ENCODE measurements at places on chromosomes 11 and 22. TPM values are rescaled to one million over a fixed set of nuclear protein-coding genes. Genes with fewer than 3 reads are reported as not detected.

The DDX17 gene
- 492 TPM for total RNA-seq

The TST gene
- 39.0 TPM for total RNA-seq

GRCh38 chr11:70155386-70155785 is 47.7 kb upstream of the FADD start:
- no peak for DNase-seq

DNA sequence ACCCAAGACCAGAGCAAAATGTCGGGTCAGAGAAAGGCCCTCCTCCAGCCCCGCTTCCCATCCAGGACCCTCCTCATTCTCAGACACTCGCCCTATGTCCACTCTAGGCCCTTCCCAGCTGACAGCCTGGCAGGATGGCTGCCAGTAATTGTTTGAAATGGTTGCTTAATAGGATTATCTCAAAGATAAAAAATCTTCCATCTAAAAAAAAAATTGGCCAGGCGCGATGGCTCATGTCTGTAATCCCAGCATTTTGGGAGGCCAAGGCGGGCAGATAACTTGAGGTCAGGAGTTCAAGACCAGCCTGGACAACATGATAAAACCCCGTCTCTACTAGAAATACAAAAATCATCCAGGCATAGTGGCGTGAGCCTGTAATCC is 32.4 kb downstream of the SCGB1A1 start:
- no peak for DNase-seq

DNA sequence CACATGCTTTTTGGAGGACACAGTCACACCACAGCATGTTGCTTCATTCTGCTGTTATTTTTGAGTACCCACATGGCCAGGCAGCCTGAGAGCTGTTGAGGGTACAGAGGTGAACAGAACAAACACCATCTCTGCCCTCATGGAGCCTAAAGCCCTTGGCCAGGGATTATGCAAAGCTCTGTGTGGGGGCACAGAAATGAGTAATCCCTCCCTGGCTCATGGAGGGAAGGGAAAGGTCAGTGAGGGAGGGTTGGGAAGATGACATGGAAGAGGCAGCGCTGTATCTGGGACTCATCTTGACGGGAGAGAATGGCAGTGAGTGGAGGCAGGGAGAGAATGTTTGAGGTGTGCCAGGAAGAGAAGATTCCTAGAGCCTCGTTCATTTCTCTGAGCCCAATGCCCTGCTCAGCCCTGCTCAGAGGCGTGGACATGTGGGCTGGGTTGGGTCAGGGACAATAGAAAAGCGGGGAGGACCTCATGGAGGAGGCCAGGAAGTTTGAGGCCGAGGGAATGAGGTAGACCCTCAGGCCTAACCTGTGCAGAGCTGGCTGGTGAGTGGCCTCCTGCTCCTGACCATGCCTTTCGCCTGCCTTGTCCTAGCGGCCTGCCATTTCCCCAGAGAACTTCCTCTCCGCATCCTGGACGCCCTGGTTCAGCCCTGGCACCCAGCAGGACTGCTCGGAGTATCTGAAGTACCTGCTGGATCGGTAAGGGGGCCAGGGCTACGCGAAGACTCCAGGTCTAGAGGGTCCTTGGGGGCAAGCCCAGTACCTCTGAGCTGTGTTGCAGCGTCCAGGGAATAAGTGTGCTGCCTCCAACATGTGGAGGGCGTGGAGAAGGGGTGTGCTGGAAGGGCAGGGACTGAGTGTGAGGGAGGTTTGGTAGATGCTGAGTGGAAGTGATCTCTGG is 19.8 kb downstream of the USP35 start:
- DNase-seq: no peak

DNA sequence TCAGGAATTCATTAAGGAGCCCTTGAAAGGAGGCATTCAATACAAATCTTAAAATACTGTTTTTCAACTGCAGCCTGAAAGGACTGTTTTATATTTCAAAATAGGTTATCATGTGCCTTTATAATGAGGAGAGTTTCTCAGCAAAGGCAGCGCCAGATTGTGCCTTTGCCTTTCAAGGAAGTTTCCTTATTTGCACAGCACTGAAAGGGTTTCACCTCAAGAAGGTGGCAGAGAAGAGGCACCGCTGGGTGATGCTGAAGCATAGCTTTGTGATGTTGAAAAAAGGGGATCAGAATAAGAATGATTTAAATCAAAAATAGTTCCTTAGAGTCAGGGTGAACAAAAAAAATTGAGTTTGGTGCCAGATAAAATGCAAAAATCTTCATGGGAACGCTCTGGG is 601.0 kb upstream of the KIRREL3 start:
- no peak for DNase-seq

GRCh38 chr22:37632174-37633088 is 7.0 kb upstream of the SH3BP1 start:
- no peak for DNase-seq

DNA sequence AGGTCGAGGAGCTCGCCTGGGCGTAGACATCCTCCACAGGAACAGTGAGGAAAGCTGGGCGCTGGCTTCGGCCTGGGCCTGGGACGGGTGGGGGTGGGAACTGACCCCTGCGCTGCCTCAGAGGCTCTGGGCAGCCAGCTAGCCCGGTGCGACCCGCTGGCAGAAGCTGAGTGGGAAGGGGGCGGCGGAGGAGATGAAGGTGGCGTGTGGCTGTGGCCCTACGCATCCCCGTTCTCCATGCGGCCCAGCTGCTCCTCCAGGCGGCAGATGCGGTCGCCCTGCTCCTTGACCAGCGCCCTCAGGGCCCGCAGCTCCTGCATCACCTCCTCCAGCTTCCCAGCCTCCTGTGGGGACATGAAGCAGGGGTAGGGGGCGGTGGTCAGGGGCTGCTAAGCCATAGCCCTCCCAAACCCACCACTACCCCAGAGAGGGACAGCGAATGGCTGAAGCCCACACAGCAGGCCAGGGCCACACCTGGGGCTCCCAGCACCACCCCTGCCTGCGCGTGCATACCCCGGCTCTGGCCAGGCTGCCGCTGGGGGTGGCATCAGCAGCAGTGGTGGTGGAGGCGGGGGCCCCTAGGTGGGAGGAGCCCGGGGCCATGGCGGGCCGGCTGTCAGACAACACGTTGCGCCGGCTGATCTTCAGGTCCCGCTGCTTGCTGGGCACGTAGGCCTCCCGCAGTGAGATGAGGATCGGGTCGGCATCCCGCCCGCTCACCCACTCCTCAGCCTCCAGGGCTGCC is 848 bp upstream of the PTPRCAP start:
- DNase-seq: no peak

The SLC22A12 gene
- not detected for total RNA-seq

The OTOG gene
- 0.13 TPM for total RNA-seq

The POLD3 gene
- 16.0 TPM for total RNA-seq

GRCh38 chr11:132037956-132038355 is 667.5 kb downstream of the NTM start:
- no peak for DNase-seq

- DNase-seq: peak; percentile 83
Measured at GRCh38 chr11:61627850-61628661, 47.2 kb upstream of the SYT7 start.

DNA sequence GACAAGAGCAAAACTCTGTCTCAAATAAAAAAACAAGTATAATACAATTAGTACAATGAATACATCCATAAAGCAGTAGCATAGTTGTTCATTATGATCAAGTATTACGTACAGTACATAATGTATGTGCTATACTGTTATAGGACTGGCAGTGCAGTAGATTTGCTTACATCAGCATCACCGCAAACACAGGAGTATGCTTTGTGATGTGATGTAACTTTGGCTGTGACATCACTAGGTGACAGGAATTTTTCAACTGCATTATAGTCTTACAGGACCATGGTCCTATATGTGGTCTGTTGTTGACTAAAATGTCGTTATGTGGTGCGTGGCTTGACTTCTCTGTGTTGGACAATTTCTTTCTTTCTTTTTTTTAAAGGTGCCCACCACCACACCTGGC is 16.6 kb downstream of the TBC1D22A start:
- DNase-seq: no peak

GRCh38 chr11:62393061-62393611 is 25.7 kb upstream of the SCGB1A1 start:
- no peak for DNase-seq

DNA sequence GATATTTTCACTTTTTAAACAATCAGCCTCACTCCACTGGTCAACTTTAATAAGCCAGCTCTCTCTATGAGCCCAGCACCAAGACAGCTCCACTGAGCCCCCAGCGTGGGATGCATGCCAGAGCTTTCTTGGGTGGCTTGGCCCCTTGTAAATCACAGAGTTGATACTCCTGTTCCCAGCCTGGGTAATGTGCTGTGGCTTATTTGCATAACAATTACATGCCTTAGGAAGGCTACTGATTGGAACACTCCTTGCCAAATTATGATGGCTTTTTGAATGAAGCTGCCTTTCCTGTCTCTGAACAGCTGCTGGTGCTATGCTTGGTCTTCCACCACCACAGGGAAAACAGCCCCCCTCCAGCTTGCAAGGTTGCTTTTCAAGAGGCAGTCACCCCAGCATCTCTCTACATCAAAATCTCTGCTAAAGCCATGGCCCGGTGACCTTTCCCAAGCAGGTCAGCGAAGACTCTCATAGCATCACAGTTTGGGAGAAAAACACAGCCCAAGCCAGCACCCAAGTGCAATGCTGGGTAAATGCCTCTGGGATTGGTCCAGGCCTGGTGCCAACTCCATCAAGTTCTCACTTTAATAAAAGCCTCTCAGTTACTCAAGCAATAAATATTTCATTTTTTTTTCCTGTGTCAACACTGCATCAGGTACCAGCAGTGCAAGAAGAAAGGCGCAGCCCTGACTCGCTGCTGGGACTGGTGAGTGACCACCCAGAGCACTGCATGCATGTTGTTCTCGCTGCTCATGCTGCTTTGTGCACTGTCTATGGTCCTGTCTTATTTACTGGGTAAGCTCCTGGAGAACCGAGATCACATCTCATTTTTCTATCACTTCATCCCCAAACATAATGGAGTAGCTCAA is 549.3 kb downstream of the OPCML start:
- DNase-seq: no peak

GRCh38 chr11:120137611-120138521 is at the start of gene TRIM29:
Gene TRIM29 (minus strand): TSS chr11:120138113. CDS start chr11:120138031, 82 bp downstream.
- DNase-seq: peak; percentile 1

DNA sequence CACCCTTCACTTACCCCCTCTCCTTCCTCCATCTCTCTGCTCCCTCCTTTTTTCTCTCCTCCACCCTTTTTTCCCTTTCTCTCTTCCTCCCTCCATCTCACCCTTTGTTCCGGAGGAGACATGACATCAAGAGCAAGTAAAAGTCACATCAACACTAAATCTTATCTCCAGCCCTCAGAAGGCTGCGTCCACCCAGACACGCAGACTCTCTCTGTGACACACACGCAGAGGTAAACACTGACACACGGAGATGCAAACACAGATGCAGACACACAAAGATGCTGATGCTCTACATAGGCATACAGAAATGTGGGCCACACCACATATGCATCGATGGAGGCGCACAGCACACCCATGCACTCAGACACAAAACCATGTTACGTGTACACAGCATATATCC is 27.0 kb downstream of the NRXN2 start:
- DNase-seq: no peak

DNA sequence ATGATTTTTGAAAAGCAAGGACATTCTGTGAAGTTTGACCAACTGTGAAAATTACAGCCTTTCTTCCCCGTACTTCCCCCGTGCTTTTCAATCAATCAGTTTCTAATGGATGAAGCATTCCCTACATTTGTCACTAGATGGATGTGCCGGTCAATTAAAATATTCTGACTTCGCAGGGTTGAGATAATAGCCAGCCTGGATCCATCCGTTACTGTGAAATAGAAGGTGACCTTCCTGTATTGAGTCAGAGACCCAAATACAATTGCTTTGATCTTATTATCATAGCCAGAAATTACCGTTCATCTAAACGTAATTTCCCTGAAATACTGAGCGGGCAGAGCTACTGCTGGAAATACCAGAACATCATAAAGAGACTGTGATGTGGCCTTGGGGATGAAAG is 21.1 kb upstream of the PARVB start:
- DNase-seq: no peak

- no peak for DNase-seq
Measured at GRCh38 chr11:11022125-11022730, 164.4 kb upstream of the ZBED5 start.

DNA sequence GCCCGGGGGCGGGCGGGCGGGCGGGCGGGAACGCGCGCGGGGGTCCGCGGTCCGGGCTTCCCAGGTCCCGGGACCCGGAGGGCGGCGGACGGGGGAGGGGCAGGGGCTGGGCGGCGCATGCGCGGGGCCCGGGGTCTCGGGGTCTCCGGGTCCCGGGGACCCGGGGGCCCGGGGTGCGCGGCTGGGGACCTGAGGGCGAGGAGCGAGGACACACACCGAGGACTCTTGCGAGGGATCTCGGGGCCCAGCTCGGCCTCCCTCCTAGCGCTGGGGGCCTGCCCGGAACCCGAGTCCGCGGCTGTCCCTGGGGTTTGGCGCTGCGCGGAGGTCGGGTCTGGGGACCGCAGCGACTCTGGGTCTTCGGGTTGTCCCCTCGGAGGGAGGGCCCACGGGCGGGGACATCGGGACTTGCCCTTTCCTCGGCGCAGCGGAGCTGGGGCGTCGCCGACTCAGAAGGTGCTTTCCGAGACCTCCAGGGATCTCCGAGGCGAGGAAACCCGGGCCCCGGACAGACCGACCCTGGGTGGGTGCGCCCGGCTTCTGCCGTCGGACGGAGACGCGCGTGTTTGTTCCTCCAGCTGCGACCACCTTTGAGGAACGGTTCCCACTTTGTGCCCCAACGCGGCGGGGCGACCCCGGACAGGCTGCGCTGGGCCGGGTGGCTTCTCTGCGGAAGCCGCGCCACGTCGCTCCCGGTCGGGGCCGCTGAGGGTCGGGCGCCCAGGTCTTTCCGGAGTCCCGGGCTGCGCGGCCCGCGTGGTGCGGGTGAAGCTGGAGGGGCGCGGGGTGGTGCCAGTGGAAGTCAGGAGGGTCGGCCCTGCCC is 540 bp downstream of the PPARA start:
- DNase-seq: peak; percentile 40

GRCh38 chr11:112841729-112842128 is 119.5 kb upstream of the NCAM1 start:
- no peak for DNase-seq

GRCh38 chr22:37025500-37026070 is 6.0 kb downstream of the MPST start:
- DNase-seq: no peak

The TRIM29 gene
- total RNA-seq: not detected

- DNase-seq: no peak
Measured at GRCh38 chr11:19931771-19932369, 219.2 kb downstream of the NAV2 start.

DNA sequence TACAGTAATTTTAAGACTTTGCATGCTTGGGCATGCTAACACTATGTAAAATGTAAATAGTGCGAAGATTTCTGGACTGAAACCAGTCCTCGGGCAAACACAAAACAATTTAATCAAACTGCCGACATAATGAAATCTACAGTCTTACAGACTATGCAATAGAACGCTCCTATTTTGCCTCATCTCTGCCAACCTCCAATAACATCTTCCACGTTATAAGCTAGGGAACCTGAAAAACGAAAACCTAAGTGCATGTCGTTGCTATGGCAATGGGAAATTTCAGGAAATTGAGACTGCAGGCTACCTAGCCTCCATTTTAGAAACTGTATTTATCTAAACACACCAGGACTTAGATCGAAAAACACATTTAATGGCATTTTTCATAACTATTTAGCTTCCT is 1.1 kb downstream of the CSTF3 start:
- DNase-seq: no peak

Data from endothelial cell (in vitro differentiated cells).